ENCODE measurements at places on chromosomes 11 and 22.

DNA sequence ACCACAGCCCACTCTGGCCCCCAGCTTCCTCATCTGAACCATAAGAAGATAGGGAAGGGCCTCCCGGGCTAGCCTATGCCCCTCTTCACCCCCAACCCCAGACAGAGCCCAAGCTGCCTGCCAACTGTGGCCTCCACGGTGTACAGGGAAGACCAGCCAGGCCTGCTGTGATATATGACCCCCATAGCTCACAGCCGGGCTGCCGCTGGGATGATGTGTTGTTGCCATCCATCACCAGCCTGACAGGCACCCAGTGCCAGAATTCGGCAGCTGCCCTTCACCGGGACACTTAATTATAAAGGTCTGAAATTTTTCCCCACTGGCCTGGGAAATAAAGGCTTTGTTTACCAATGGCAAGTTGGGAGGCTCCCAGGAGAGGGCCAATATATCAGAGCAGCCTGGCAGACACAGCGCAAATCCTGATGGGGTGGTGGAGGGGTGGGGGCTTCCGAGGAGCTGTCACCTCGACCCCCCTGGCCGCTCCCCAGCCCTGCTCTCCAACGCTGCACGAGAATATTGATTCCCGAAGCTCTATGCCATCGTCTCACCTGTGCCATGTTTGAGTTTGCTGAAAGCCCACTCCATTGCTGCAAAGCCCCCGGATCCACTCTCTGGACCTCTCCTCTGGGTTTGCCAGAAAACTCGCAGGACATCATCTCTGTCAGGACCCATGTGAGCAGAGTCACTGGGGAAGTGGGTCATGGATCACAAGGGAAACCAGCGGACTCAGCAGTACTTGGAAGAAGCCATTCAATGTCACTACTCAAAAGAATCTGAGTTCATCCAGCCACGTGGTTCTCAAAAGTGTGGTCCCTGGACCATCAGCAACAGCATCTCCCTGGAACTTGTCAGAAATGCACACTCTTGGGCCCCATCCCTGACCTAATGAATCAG is 296.9 kb downstream of the MN1 start:
- peak; percentile 62 for DNase-seq

DNA sequence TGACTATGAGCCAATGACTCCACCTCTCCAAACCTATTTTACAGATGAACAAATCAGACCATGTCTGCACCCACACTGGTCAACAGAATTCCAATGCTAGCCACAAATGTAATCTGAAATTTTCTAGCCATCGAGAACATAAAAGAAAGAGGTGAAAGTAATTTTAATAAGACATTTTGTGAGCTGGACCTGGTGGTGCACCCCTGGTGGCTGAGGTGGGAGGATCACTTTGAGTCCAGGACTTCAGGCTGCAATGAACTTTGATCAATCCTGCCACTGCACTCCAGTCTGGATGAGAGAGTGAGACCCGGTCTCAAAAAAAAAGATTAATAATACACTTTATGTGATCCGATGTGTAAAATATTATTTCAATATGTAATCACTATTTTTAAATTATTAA is 9.4 kb upstream of the RNF185 start:
- DNase-seq, result no peak

DNA sequence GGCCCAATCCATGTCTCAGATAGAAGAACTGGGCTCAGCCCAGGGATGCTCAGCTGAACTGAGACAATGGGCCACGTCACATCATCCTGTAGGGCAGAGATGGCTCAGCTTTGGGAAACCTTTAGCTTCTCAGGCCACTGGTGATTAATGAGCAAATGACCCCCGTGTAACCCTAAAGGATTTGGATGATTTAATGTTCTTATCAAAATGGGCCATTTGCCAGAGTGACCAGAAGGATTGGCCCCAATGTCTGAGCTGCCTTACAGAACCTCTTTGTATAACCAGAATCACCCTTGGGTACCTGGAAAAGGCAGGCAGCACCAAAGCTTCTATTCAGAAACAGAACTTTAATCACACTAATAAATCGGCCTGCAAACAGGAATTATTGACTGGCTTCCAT is 73.7 kb downstream of the ABTB2 start:
- no peak for DNase-seq

GRCh38 chr22:46652081-46652846 is 32.1 kb downstream of the GRAMD4 start:
- DNase-seq, result no peak

GRCh38 chr22:41367039-41367679 is 14.6 kb upstream of the TEF start:
- DNase-seq, result peak; percentile 97

DNA sequence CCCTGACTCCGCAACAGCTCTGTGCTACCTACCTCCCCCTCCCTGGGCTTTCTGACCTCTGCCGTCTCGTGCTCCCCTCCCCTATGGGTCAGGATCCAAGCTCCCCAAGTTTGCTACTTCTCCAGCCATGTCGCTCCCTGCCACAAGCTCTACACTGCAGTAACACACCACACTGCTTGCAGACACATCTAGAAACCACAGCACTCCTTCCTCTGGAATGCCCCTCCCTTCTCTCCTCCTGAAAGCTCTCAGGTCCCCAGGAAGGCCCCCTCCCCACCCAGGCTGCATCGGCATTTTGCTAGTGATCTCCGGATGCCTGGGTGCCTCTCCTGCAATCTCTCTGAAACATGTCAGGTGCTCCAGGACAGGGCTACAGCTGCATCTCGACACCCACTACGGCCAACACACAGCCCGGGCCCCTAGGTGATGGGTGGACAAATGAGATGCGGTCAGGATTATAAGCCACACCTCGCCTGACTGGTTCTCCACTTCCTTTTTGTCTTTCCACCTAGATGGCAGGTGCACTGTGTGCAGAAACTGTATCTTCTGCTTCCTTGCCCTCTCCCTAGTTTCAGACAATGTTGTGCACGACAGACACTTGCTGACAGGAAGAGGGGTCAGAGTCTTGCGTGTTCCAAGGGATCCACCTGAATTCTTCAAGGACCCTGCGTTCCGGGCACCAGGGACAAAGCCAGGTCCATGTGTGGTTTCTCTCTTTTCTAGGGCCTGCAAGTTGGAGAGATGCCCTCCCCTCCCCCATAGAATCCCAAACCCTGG is 22.9 kb downstream of the RPUSD4 start:
- DNase-seq, result no peak

DNA sequence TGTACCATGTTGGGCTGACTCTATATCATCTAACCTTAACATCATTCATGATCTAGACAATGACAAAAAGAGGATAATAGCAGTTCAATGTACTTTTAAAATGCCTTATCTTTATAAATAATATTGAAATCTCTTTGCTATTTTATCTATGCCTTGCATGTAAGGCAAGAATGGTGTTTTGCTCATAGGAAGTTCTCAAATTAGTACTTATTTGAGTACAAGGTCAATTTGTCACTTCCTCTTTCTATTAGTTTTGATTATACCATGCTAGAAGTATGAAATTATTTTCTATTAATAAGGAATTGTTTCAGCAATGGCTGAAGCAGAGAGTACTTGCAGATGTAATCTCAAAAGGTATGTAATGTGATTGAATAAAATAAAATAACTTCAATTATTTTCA is 1285.4 kb upstream of the TENM4 start:
- no peak for DNase-seq

- no peak for DNase-seq
Observed at GRCh38 chr11:125141686-125142535, 22.6 kb upstream of the PKNOX2 start.

GRCh38 chr22:43511276-43511910 is 99.6 kb downstream of the MPPED1 start:
- no peak for DNase-seq

- no peak for DNase-seq
Observed at GRCh38 chr11:14542324-14542723, 22.1 kb upstream of the PSMA1 start.

DNA sequence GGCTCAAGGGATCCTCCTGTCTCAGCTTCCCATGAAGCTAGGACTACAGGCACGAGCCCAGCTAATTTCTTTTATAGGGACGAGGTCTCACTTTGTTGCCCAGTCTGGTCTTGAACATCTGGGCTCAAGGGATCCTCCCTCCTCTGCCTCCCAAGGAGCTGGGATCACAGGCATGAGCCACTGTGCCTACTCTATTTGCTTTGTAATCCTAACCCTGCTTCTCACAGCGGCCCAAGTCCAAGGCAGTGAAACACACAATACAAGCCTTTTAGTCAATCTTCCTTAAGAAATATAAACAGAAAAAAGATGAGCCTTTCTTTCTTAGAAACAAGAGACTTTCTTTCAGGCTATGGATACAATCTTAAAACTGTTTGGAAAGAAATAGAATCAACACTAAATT is 115.2 kb upstream of the SORL1-AS1 start:
- no peak for DNase-seq

- DNase-seq, result no peak
Observed at GRCh38 chr11:7787239-7787638, 9.5 kb downstream of the OR5P2 start.

GRCh38 chr11:8262552-8263108 is 1.0 kb downstream of the LMO1 start:
- DNase-seq, result peak; percentile 40

GRCh38 chr22:47149976-47150375 is 387.5 kb downstream of the TBC1D22A start:
- DNase-seq, result no peak

DNA sequence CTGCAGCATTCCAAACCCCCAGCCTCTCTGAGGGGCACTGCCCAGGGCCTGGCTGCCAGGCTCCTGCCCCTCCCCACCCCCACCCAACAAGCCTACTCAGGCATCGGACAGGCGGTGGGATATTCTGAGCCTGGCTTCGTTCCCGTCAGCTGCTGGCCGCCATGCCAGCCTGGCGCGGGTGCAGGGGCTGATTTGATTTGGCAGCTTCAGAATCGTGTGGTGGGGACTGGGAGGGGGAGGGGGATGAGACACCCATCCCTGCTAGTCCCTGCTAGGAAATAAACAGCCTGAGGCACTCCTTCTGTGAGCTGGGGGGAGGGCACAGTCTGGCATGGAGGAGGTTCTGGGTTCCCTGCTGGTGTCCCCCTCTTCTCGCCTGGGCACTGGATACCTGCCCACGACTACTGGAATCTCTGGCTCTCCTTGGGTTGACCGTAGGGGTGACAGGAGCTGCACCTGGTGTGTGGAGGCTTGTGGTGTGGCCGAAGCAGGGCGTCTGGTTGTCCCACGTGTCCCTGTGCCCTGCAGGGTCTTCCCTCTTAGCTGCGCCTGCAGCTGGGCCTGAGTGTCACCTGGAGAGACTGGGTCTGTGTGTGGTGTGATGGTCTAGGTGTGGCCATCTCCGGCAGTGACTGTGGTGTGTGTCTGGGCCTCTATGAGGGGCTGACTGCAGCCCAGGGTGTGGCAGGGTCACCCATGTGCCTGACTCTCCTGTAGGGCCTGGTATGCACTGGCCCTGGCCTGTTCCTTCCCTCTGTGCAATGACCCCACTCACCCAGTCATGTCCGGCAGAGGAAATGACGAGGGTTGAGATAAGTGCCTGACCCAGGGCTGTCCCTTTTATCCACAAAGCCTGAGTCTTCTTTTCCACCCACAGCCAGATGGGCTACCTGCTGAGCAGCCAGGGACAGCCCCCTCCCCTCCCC is 42.2 kb downstream of the PDE2A start:
- DNase-seq, result peak; percentile 49

- DNase-seq, result no peak
Observed at GRCh38 chr11:36577373-36577772, 9.6 kb downstream of the RAG1 start.

GRCh38 chr22:38032681-38033521 is 24.3 kb upstream of the PICK1 start:
- no peak for DNase-seq

GRCh38 chr11:119262668-119263351 is 54.1 kb downstream of the MCAM start:
- no peak for DNase-seq

- DNase-seq, result no peak
Observed at GRCh38 chr11:2718817-2719438, 19.1 kb upstream of the KCNQ1OT1 start.

GRCh38 chr11:95289378-95290101 is 58.5 kb upstream of the SESN3 start:
- no peak for DNase-seq

DNA sequence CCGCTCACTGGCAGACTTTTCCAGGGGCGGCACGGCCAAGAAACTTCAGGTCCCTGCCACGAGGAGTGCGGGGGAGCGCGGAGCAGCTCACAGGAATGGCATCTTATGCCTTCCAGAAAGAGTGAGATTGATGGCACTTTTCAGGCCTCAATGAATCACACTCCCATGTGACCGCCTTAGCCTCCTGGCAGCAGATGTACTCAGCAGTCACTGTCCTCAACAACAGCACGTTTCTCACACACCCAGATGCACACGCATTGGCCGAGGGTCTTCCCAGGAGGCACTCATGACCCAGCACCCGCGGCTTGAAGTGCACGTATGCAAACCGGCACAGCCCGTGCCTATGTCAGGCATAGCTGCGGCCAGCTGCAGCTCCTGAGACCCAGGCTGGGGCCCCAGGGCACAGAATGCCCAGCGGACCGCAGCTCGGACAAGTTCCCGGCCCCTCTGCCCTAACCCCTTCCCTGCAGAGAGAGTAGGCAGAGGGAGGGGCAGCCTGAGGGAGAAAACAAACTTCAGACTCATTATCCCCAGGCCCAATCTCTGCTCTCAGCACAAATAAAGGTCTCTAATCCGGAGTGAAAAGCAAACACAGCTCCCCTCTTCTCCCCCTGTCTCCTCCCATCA is 48.3 kb downstream of the RPUSD4 start:
- no peak for DNase-seq

- DNase-seq, result no peak
Observed at GRCh38 chr11:72513411-72513810, 79.1 kb upstream of the CLPB start.

DNA sequence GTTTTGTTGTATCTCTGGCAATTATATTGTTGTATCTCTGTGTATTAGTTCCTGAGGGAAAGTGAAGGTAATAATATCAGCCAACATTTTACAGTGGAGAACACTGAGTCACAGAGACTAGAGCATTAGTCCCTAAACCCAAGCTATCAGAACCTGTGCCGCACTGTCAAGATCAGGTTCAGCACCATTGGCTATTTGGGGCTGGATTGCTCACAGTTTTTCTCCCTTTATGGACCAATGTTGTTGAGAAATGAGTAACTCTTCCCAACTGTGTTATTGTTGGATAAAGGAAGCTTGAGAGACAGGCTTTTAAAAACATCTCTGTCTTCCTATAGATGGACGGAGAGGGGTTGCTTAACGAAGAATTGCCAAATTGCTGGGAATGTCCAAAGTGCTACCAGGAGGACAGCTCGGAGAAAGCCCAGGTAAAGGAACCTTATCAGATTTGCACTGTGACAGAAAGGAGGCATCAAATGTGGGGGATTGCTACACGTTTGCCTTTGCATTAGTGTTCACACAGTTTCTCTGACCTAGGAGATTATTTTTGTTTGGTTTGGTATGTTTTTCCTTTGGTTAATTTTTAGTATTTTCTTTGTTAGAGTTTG is 18.2 kb upstream of the GRK2 start:
- no peak for DNase-seq

DNA sequence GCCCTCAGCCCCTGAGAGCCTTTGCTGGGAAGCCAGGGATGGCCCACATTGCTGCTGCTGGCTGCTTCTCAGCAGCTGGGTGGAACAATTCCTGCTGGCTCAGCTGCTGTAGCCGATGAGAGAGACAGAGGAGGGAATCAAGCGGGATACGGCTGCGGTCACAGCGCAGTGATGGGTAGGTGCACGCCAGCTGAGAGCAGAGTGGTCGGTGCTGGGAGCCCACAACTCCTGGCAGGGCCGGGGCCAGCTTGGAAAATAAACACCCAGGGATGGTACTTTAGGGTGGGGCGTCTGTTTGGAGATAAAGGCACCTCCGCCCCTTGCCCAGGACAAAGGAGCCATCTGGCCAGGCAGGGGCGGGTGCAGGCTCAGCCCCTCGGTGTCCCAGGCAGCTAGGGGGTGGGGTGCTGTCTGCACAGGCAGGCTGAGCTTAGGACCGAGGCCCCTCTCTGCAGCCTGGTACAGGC is 480.5 kb downstream of the MIAT start:
- no peak for DNase-seq

GRCh38 chr11:60870276-60870675 is 2.9 kb downstream of the ZP1 start:
- no peak for DNase-seq

Measured in gastrocnemius medialis (tissue), 4 donors.